Stimulated activated naive CD4-positive, alpha-beta T cell treated with Interleukin-2 at 50 U/mL for 16 hours (primary cell): ENCODE measurements at places on chromosomes 13 and 19.

GRCh38 chr13:97262058-97262457 lies 39.9 kb downstream of the MBNL2 start:
- DNase-seq = peak; percentile 24

DNA sequence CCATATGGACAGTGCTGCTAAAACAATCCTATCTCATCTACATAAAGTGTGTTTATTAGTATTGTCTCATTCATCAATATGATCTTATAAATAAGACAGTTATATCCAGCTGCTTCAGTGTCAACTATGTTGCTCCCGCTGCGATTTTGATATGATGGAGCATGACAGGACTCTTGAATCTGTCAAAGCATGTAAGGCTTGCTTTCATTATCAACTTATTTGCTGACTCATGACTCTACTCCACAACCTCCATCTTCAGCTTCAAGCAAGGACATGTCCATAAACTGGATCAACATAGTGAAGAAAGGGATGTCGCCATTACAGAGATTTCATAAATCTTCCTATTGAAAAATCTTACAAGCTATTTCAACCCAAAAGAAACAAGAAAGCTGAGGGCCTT lies 2812.6 kb downstream of the PCDH9 start:
- no peak for DNase-seq

- no peak for DNase-seq
Measured at GRCh38 chr13:94859811-94860210, 147.5 kb upstream of the SOX21 start.

- DNase-seq = no peak
Measured at GRCh38 chr19:15452111-15453047, 2.6 kb upstream of the WIZ start.

GRCh38 chr13:110364081-110364480 lies 57.0 kb downstream of the COL4A2 start:
- DNase-seq = no peak

GRCh38 chr13:25420161-25420560 lies 48.4 kb downstream of the ATP8A2 start:
- no peak for DNase-seq
